ENCODE measurements at places on chromosomes 16 and 17.

DNA sequence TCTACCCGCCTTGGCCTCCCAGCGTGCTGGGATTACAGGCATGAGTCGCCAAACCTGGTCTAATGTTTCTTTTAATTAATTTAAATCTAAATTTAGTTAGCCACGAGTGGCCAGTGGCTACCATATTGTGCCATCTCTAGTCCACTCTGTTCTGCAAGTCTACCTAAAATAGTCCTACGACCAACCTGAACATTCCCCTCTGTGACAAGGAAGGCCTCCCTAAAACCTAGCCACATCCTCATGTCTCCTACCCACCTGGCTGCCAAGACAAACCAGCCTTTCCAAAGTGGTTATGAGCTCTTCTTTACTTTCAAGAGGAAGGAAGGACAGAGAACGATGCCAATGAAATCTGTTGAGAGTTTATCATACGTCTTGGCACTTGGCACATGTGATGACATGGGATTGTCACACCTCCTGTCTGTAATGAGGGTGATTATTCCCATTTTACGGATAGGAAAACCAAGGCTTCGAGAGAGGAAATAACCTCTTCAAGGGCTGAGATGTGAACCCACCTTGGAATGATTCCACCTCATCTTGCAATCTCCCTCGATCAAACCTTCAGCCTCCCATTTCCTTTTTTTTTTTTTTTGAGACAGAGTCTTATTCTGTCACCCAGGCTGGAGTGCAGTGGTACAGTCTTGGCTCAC lies 19.7 kb downstream of the MYH11 start:
- DNase-seq = no peak

DNA sequence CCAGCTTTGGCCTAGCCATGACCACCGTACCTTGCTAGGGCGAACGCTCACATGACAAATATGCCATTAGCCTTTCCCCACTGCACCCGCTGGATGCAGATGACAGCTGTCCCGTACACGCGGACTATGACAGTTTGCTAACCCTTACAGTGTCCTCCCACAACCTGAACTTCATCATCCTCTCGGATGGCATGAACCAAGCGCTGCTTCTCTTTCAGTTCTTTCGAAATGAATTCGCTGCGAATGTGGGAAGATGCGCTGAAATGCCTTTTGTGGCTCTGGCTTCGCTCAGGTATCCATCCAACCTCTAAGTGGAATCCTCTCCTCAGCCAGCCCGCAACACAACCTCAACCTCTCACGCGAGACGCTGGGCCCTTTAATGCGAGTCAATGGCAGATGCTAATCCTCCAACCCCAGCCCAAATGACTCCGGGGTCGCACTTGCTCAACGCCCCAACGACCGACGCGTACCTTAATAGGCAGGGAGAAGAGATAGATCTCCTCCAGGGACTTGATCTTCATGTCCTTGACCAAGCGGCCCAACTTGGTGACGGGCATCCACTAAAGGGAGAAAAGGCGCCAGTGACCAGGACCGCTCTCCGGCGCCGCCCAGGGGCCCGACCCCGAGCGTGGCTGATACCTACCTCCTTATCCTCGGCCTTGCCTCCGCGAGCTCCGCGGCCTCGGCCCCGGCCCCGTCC lies 670 bp downstream of the RPS2 start:
- no peak for DNase-seq

GRCh38 chr17:15890279-15890892 lies 54.5 kb upstream of the ADORA2B start:
- no peak for DNase-seq

DNA sequence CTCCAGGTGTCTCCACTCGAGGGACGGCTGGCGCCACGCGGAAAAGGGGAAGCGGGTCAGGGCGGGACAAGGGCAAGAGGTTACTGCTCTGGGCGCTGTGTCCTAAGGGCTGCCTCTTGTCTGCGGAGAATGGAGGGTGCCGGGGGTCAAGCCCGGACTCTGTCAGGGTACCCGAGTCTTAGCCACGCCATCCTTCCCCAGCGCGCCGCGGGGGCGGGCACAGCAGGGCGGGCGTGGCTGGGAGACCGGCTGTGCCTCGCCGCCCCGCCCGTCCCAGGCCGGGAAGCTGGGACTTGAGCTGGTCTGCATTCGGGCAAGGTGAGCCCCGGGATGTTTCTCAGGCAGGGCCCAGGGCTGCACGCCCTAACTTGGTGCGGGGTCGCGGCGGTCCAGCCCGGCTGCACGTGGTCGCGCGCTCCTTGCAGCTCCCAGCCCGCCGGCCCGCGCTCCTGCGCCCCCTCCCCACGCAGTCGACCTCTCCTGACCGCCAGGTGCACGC lies 6.2 kb upstream of the ACTG1 start:
- DNase-seq = no peak

DNA sequence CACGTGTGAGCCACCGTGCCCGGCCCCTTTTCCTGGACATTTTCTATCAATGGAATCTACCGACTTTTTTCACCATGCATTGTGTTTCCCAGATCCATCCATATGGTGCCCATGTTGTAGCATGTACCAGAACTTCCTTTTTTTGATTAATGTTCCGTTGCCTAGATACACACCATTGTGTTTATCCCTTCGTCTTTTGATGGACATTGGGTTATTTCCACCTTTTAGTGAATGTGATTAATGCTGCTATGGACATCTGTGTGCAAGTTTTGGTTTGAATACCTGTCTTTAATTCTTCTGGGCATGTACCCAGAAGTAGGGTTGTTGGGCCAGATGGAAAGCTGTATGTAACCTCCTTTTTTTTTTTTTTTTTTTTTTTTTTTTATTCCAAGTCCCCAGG lies 79.8 kb downstream of the NT5M start:
- DNase-seq = no peak

- no peak for DNase-seq
Measured at GRCh38 chr16:57380671-57381462, 8.6 kb downstream of the CX3CL1 start.

GRCh38 chr17:22161376-22161775 lies 469.1 kb downstream of the KCNJ18 start:
- no peak for DNase-seq

DNA sequence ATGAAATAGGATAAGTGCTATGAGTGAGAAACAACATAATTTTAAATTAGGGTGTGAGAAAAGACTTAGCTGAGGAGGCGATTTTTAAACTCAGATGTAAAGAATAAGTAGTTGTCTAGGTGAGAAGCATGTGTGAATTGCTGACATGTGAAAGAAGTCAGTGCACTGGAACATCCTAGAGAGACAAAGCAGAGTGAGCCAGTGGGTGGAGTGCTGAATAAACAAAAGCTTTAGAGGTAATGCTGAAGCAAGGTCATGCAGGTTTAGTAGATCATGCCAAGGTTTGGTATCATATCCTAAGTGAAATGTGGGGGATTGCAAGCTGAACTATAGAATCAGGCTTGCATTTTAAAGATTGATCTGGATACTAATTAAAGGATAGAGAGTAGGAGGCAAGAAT lies 89.4 kb downstream of the KIF2B start:
- DNase-seq = no peak

DNA sequence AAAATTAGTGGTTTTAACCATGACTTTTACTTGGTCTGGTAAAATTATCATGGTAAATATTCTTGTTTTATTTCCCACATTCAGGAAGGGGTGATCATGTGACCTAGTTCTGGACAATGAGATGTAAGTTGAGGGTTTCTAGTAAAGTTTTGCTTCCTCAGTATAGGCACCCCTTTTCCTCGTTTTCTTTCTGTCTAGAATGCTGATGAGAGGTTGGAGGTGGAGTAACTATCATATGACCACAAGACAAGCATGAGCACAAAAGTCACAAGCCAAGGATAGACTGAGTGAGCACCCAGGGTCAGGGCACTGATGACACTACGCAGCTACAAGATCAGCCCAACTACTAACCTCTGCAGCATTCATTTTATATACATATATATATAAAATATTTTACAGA lies 53.9 kb downstream of the MYO1D start:
- DNase-seq = no peak

DNA sequence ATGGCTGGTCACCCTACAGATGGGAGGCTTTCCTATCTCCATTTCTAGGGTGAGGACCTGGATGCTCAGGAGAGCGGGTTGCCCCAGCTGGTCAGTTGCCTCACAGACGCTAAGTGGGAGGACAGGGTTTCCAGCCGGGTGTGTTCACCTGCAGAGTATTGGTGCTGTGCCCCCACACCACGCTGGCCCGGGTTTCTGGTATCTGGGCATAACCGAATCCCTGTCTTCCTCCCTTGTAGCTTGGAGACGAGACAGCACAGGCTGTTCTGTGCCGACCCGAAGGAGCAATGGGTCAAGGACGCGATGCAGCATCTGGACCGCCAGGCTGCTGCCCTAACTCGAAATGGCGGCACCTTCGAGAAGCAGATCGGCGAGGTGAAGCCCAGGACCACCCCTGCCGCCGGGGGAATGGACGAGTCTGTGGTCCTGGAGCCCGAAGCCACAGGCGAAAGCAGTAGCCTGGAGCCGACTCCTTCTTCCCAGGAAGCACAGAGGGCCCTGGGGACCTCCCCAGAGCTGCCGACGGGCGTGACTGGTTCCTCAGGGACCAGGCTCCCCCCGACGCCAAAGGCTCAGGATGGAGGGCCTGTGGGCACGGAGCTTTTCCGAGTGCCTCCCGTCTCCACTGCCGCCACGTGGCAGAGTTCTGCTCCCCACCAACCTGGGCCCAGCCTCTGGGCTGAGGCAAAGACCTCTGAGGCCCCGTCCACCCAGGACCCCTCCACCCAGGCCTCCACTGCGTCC lies 9.7 kb downstream of the CX3CL1 start:
- peak; percentile 33 for DNase-seq
